ENCODE measurements at places on chromosomes 16 and 17. TPM values are rescaled to one million over a fixed set of nuclear protein-coding genes. Genes with fewer than 3 reads are reported as not detected.

The SLC52A1 gene
- total RNA-seq, result not detected

The GNAO1 gene
- 5.7 TPM for total RNA-seq

The CHST5 gene
- total RNA-seq, result 3.6 TPM

The MPV17L gene
- total RNA-seq, result 7.0 TPM

The C17orf100 gene
- total RNA-seq, result 1.9 TPM

The TBC1D3B gene
- 1.7 TPM for total RNA-seq

The ZNF597 gene
- 1.6 TPM for total RNA-seq

The SYCE1L gene
- not detected for total RNA-seq

The PRSS27 gene
- not detected for total RNA-seq

The GP1BA gene
- not detected for total RNA-seq

The MRM3 gene
- 39.1 TPM for total RNA-seq
